Stimulated activated CD8-positive, alpha-beta memory T cell treated with anti-CD3 and anti-CD28 coated beads, Interleukin-2, amount 100 ng/mL, for 48 hours (primary cell): ENCODE measurements at places on chromosomes 7 and 10.

DNA sequence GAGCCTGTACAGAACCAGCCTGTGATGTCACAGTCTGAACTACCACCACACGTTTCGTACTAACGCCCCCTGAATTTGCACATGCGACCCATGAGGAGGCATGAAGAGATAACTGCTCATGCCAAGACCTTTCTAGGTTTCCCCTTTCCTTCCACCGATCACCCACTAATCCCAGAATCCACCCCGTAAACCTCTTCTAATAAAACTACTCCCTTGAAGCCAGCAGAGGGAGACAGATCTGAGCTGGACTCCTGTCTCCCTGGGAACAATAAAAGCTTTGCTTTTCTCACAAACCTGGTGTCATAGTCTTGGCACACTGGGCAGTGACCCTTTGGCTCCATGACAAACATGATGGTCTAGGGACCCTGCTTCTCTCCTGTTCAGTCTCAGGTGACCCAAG lies 144.5 kb downstream of the FRMD4A start:
- no peak for DNase-seq

- no peak for DNase-seq
Measured at GRCh38 chr10:118504467-118505205, 90.8 kb downstream of the PRLHR start.

DNA sequence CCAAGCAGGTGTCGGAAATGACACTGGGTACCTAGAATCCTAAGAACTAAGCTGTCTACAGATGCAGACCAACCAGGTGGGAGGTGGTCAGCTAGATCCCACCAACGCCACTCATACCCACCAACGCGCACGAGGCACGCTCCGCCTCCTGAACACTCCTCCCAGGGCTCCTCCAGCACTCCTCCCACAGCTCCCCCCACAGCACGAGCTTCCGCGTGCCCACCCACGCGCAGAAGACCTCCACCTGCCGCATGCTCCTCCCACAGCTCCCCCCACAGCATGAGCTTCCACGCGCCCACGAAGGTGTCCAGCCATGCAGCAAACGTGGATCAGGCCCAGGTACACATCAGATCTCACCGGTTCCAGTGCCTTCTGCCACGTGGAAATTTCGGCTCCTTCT lies 196.0 kb downstream of the MAD1L1 start:
- DNase-seq, result no peak

DNA sequence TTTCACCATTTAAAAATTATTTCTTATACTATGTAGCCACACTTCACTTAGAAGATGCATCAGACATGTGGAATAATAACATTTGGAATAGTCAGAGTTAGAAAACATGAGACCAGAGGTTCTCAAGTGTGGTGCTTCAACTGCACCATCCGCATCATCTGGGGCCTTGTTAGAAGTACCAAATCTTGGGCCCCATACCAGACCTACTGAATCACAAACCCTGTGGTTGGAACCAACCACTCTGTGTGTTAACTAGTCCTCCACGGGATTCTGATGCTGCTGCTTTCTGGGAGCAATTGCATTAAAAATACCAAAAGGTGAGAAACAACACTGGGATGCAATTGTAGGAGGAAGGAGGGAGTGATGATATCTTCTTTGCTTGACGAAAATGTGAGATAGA lies 125.2 kb downstream of the GNAT3 start:
- no peak for DNase-seq

GRCh38 chr7:156725936-156726335 lies 85.4 kb downstream of the RNF32 start:
- no peak for DNase-seq

GRCh38 chr7:114806590-114807162 lies 115.2 kb upstream of the MDFIC start:
- DNase-seq, result no peak

GRCh38 chr10:118106426-118106825 lies 59.7 kb upstream of the RAB11FIP2 start:
- no peak for DNase-seq

- no peak for DNase-seq
Measured at GRCh38 chr7:1919539-1920265, 249.6 kb downstream of the ELFN1 start.

- DNase-seq, result no peak
Measured at GRCh38 chr7:98472521-98472954, 71.6 kb upstream of the BAIAP2L1 start.

GRCh38 chr7:128456255-128456725 lies 612 bp downstream of the HILPDA start:
- DNase-seq, result no peak

- DNase-seq, result no peak
Measured at GRCh38 chr7:128307061-128307460, 36.6 kb downstream of the RBM28 start.

DNA sequence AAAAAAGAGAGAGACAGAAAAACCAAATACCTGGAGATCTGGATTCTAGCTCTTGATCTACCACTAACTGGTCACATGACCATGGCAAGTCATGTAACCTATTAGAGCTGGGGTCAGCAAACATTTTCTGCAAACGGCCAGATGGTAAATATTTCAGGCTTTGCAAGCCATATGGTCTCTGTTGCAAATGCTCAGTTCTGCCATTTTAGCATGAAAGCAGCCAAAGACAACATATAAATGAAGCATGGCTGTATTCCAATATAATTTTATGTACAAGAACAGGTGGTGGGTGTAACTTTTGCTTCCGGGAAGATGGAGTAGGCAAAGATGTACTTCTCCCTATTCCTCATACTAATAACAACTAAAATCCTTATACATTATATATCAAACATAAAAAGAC lies 6.7 kb downstream of the FRA10AC1 start:
- no peak for DNase-seq

DNA sequence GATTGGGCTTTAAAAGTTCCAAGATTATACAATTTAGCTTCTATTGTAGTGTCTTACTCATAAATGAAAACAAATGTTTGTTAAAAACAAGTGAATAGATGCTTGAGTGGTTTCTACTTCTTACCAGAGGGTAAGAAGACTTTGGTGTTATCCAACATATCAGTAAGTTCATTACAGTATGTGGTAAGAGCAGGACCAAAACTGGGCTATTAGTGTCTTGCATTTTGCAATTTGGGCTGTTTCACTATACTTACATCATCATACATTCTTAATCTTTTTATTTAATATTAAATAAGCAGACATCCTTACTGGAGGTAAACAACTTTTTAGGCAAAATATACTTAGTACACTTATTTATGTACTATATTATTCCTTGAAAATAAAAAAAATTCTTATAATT lies 248.4 kb upstream of the HGF start:
- no peak for DNase-seq

GRCh38 chr10:128711806-128712205 lies 585.6 kb upstream of the MKI67 start:
- DNase-seq, result no peak

DNA sequence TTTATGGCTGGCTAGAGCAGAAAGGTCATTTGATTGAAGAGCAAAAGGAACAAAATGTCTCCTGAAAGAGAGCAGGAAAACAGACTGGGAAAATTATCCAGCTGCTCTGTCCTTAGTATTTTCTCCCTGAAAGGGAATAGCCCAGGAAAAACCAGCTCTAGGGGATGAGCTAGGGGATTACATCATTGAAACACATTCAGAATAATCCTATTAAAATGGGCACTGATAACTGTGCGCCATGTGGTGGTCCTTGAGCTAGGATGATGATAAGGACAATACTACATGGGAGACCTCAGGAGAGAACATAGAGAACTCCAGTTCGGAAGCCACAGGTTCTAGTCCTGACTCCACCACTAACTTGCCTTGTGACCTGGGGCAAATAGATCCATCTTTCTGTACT lies 873.8 kb downstream of the TYW1 start:
- DNase-seq, result no peak

DNA sequence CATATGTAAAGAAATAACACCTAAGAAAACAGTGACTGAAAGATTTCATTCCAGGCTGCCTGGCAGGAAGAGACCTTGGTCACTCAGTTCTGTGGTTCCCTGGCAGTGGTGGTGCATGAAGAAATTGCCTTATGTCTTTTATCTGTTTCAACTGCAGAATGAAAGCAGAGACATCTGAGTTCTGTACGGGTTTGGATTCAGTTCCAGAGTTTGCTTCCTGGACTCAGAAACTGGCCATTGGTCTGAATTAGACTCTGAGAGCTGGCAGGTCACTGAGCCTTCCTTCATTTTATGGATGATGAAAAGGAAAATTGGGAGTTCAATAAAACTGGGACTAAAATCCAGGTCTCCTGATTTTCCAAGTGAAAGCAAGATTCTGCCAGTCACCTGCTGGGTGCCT lies 428.9 kb upstream of the AUTS2 start:
- DNase-seq, result no peak

GRCh38 chr10:84353052-84353803 lies 24.8 kb downstream of the CCSER2 start:
- DNase-seq, result no peak

- DNase-seq, result no peak
Measured at GRCh38 chr7:124323597-124323996, 290.7 kb upstream of the TMEM229A start.

- no peak for DNase-seq
Measured at GRCh38 chr7:44664780-44665461, 58.5 kb downstream of the OGDH start.

DNA sequence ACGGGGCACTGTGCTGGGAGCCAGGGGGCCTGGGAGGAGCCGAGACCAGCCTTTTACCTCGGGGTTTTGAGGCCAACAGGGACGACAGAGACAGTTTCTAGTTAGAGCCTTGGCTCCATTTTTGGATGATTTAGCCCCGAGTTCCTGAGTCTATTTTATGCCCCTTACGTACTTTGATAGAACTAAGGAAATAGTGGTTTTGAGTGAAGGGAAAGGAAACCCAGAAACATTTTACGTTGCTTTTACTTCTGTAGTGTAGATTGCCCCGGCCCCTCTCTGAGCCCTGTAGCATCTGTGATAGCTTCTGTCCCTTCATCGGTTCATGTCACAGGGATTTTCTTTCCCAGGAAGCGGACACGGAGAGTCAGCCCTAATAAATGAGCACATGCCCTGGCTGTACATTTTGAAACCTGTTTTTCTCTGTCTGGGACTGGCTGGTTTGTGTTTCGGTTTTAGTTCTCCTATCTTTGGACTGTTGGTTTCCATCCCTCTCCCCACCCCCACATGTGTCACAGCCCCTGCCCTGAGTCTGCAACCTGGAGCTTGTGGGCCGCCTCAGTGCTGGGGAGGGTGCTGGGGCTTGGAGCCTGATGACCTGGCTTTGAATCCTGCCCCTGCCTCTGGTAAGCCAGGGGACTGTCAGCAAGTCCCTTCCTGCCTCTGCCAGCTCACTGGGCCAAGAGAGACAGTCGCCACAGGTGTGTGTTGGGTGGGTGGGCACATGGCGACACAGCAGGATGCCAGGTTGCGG lies 6.9 kb upstream of the ORAI2 start:
- peak; percentile 60 for DNase-seq

- no peak for DNase-seq
Measured at GRCh38 chr7:117302396-117302795, 20.5 kb downstream of the WNT2 start.

- DNase-seq, result no peak
Measured at GRCh38 chr10:86321568-86321967, 45.0 kb downstream of the GRID1 start.

- no peak for DNase-seq
Measured at GRCh38 chr10:4246881-4247358, 461.9 kb upstream of the KLF6 start.

GRCh38 chr7:108077709-108078108 lies 52.5 kb downstream of the LAMB4 start:
- no peak for DNase-seq

DNA sequence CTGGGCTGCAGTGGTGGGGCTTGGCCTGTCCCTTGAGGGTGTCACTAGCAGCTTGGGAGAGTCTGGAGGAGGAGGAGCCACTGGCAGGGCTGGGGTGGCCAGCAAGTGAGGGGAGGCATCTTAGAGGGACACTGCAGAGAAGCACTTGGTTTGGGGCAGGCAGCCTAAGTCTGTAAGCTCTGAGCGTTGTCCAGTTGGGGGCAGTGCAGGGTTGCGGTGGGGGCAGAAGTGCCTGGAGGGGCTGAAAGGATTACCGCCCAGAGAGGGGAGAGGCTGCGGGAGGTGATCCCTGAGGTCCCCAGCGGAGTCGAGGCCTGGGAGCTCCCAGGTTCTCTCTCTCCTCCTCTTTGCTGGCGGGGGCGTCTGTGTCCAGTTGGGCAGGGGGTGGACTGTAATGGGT lies 7.4 kb downstream of the ADCYAP1R1 start:
- no peak for DNase-seq

DNA sequence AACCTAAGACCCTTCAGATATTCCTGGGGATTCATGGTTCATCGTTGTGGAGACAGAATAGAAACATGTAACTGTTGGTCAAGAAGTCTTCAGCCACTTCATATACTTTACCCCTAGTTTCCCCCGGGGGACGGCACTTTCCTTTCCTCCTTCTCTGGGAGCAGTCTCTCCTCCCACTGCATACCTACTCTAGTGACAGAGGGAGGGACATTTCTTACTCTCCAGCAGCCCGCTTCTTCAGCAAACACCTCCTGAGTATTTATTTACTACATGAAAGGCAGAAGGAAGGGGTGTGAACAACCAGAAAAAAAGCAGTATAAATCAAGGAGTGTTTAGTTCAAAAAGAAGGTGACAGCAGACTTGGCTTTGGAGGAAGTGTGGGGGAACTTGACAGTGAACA lies 69.0 kb downstream of the LHFPL3 start:
- no peak for DNase-seq

- DNase-seq, result no peak
Measured at GRCh38 chr10:68082872-68083271, 7.8 kb upstream of the HERC4 start.

DNA sequence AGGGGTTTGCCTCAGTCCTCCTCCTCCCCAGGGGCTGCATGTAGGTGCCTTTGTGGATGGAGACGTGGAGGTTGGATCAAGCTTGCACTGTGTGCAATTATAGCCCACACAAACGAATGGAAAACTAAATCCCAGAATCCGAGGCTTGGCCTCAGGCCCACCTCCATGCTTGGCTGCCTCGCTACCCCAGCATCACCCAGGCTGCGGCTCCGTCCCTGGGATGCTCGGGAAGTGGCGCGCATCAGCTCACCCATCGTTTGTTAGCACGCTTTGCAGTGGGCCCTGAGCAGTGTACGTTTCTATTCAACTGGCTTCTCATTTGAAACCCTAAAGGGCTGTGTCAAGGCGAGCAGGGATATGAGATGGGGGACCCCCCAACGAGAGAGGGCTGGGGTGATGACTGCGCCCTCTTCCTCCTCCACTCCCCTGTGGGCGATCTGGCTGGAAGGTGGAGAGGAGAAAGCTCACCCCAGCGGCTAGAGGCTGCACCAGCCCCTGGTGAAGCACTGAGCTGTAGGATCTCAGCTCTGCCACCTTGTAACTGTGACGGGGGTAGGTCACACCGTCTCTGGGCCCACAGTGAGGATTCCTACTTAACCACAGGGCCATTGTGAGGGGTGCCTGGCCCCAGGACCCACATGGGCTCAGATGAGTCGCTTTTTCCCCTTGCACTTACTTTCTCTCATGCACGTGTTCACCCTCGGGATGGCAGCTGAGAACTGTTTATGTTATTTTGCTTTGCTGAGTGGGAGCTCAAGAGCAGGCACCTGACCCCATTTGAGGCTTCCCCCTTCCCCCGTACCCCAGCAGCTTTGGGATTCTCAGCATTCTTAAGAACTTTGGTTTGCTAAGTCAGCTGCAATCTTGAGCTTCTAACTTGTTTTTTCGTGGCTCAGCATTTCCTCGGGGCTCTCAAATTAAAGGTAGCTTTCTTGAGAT lies 12.7 kb upstream of the BTBD16 start:
- no peak for DNase-seq

- no peak for DNase-seq
Measured at GRCh38 chr7:80235334-80235733, 100.7 kb downstream of the GNAI1 start.

GRCh38 chr7:42972699-42973500 lies 40.7 kb downstream of the MRPL32 start:
- no peak for DNase-seq
